Left lung (tissue), 14 donors: ENCODE measurements at places on chromosomes 16 and 17. TPM values are rescaled to one million over a fixed set of nuclear protein-coding genes. Genes with fewer than 3 reads are reported as not detected.
A peak's percentile ranks its signal among the peaks of the same experiment; 100 is the strongest.

GRCh38 chr16:4682616-4683254 lies 10.6 kb upstream of the NUDT16L1 start:
- no peak overlapping the region for H3K4me3 ChIP-seq
- H3K4me1 ChIP-seq: peaks cover 4% of the 10 kb centered on the region
- no peak overlapping the region for H3K27ac ChIP-seq
- DNase-seq: peak; percentile 90

DNA sequence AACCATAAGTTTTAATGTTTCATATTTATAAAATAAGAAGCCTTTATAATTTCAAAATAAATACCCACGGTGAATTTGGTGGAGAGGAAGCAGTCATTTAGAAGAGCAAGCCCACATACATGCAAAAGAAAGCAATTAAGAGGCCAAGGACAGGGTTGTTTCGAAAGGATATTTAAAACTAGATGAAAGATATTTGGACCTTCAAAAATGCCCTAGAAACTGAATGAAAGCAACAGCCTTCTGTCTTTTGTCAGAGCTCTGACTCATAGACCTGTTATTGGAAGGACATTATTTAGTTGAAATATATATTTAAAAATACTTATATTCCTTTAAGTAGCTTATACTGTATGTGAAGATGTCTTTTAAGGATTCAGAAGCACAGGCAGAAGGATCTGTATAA lies 8.6 kb upstream of the METTL9 start:
- H3K27ac ChIP-seq: no peak overlapping the region
- H3K4me1 ChIP-seq: no peaks in the 10 kb centered on the region
- no peak overlapping the region for H3K4me3 ChIP-seq
- no peaks in the 10 kb centered on the region for H3K36me3 ChIP-seq

DNA sequence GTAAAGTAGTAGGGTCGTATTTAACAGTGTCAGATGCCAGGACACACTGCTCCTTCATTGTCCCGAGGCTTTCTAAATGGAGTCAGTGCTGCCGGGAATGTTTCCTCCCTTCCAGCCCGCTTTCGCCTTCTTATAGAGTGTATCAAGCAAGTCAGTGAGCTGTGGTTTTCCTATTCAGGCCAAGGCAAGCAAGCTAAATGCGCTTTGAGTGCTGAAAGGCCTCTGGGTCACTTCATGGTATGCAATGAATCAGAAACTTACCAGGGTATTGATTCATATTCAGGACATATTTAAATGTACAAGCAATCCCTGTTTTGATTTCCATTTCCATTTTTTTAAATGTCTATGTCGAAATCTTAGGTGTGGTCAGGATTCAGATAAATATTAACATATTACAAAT lies 327.9 kb upstream of the SOX9 start:
- H3K4me3 ChIP-seq: no peak overlapping the region
- H3K4me1 ChIP-seq: no peaks in the 10 kb centered on the region
- H3K27ac ChIP-seq: no peak overlapping the region
- H3K27me3 ChIP-seq: no peaks in the 10 kb centered on the region

DNA sequence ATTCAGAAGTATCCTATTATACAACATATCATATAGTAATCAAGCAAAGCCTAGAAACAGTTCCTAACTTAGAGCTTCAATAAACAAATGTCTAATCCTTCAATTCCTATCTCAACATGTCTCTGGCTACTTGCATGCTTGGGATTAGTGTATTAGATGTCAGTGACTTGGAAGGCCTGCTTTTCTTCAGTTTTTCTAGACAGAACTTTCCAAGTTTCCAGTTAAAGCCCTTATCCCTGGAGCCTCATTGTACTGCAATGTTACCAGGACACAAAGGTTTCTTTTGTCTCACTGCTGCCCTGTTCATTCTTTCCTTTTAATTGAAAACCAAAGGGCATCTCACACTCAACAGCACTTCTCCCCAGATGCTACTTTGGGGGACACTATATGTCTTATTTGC lies 16.5 kb downstream of the PSME3IP1 start:
- no peak overlapping the region for H3K4me3 ChIP-seq
- DNase-seq: no peak
- H3K4me1 ChIP-seq: peaks cover 27% of the 10 kb centered on the region
- H3K27ac ChIP-seq: no peak overlapping the region
- no peaks in the 10 kb centered on the region for H3K36me3 ChIP-seq

DNA sequence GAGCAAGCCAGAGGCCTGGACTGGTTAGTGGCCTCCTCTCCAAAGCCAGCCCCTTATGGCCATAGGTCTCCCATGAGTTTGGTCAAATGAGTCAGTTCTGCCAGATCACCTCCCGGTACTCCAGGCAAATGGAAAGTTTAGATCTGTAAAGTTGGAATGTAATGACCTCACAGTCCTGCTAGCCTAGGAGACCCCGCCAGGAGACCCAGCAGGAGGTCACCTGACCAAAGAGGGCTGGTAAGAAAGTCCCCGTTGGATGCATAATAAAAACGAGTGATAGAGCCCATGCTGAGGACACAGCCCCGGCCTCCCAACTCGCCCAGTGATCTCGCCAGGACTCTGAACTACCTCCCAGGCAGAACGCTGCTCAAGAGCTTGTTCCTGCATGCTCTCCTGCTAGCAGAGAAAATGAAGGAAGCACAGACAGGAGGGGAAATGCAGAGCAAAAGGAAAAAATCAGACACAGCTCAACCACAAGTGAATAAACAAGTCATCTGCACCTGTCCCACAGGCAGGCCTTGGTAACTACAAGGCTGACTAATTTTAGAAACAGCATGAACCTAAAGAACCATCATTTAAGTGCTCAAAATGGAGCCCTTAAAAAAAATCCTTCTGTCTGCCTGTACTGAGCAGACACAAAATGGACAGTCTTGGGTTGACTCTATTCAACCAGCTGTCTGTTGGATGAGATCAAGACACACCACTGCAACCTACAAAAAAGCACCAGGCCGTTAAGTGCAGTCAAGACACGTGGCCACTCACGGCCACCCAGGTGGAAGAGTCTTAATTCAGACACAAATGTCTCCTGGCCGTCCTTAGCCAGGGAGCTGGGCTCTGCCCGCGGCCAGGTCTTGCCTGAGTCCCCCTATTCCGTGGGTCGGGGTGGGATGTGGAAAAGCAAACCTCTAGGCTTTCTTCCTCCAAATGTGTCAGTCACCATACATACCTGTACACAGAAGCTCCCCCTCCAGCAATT lies 9.2 kb downstream of the CDIP1 start:
- no peaks in the 10 kb centered on the region for H3K27me3 ChIP-seq
- no peak overlapping the region for H3K4me3 ChIP-seq
- DNase-seq: no peak
- H3K4me1 ChIP-seq: peaks cover 3% of the 10 kb centered on the region
- H3K36me3 ChIP-seq: no peaks in the 10 kb centered on the region
- H3K27ac ChIP-seq: no peak overlapping the region

DNA sequence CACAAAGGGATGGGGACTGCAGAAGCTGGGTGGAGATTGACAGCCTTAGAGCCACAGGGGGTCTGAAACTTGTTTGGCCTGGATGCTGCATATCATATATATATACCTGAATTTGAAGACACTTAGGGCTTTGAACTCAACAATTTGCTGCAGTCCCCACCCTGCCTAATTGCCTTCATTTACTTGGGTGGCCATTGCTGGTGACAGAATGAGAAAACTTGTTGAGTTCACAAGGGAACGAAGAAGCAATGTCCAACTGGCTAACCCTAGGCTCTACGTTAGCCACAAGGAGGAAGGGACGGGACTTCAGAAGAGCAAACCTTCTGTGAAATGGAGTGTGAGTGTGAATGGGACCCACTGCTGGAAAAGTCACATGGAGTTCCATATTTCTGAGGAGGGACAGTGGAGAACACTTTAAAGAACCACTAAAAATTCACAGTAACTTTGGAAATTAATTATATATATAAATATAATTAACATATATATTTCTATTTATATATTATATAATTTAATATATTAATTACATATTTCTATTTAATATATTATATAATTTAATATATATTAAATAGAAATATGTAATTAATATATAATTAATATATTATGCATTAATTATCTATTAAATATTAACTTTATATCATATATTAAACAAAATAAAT lies 215.3 kb upstream of the SOX9 start:
- H3K27me3 ChIP-seq: no peaks in the 10 kb centered on the region
- H3K36me3 ChIP-seq: no peaks in the 10 kb centered on the region
- no peak for DNase-seq
- H3K27ac ChIP-seq: no peak overlapping the region

DNA sequence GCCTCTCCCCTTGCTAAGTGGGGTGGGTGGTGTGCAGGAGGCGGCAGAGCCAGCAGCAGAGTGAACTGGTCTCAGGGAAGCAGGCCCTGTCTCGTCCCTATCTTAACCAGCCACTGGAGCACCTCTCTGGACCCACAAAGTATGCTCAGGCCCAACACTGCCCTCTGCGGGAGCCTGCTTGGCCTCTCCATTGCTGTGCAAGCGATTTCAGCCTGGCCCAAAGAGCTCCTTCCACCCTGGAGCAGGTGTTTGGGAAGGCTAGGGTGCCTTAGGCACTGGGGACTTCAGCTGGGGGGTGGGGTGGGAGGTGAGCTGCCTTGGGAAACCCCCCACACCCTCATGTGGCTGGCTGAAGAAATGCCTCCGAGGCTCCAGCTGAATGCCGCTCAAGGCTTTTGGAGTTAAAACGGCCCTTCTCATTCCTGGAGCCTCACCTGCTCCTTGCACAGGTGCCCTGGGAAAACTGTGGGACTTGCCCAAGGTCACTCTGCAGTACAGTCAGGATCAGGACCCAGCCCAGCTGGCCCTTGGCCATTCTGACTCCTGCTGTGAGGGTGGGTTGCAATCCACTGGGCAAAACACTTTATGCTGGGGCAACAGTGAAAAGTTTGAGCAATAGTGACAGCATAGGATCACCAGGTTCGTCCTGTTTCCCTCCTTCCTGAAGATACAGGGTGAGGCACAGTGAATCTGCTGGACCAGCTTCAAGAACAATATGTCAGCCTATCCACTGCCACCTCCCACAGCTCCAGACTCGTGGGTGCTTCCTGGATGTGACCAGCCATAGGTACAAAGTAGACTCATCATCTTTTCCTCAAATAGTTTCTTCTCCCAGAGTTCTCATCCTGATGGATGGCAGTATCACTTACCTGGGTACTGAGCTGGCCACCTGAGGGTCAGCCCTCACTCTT lies 5.9 kb upstream of the UBE2O start:
- H3K4me1 ChIP-seq: no peaks in the 10 kb centered on the region
- no peak overlapping the region for H3K27ac ChIP-seq
- no peaks in the 10 kb centered on the region for H3K36me3 ChIP-seq
- H3K27me3 ChIP-seq: no peaks in the 10 kb centered on the region
- H3K4me3 ChIP-seq: no peak overlapping the region
- no peak for DNase-seq

- no peaks in the 10 kb centered on the region for H3K36me3 ChIP-seq
- no peak for DNase-seq
- peaks cover 18% of the 10 kb centered on the region for H3K4me1 ChIP-seq
- peak overlapping the region; percentile 75 for H3K27ac ChIP-seq
- H3K27me3 ChIP-seq: no peaks in the 10 kb centered on the region
- H3K4me3 ChIP-seq: no peak overlapping the region
Measured at GRCh38 chr17:44795421-44795820, 34.7 kb downstream of the GJC1 start.

DNA sequence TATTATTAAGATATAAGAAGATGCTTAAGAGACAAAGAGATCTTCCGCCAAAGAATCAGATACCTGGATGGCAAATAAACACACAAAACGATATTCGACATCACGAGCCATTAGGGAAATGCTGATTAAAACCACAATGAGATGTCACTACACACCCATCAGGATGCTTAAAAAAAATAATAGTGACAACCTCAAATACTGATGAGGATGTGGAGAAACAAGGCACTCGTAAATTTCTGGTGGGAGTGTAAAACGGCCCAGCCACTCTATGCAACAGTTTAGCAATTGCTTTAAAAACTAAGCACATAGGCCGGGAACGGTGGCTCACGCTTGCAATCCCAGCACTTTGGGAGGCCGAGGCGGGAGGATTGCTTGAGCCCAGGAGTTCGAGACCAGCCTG lies 39.4 kb downstream of the TBC1D16 start:
- peaks cover 25% of the 10 kb centered on the region for H3K4me1 ChIP-seq
- H3K27me3 ChIP-seq: no peaks in the 10 kb centered on the region
- no peaks in the 10 kb centered on the region for H3K36me3 ChIP-seq
- H3K4me3 ChIP-seq: no peak overlapping the region
- no peak for DNase-seq

- H3K4me1 ChIP-seq: no peaks in the 10 kb centered on the region
- no peak overlapping the region for H3K27ac ChIP-seq
- DNase-seq: no peak
- H3K27me3 ChIP-seq: no peaks in the 10 kb centered on the region
- no peak overlapping the region for H3K4me3 ChIP-seq
Measured at GRCh38 chr16:74024953-74025352, 271.7 kb upstream of the PSMD7 start.

DNA sequence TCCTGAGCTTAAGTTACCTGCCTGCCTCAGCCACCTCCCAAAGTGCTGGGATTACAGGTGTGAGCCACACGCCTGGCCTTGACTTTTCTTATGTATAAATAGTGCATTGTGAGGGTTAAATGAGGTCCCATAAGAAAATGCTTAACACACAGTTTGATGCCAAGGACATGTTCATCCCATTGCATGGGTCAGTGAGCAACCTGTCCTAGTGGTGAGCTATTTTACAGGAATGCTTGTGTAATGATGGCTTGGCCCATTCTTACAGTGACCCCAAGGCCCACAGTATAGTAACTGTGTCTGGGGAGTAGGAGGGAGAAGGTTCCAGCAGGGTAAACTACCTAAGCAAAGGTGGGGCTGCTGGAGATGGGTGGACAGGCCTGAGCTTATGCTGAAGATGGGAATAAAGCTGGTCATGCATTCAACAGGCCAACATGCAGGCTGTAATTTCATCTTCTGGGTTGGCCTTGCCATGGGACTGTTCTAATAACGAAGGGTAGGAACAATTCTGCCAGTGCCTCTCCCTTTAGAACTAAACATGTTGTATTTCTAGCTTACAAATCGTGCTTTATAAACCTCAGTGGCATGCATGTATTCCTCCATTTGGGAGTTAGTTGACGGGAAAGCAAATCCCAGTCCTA lies 6.2 kb downstream of the ACSF2 start:
- no peak overlapping the region for H3K27ac ChIP-seq
- H3K4me1 ChIP-seq: no peaks in the 10 kb centered on the region
- H3K36me3 ChIP-seq: peaks cover 8% of the 10 kb centered on the region
- H3K27me3 ChIP-seq: no peaks in the 10 kb centered on the region

- H3K4me1 ChIP-seq: peaks cover 16% of the 10 kb centered on the region
- H3K27ac ChIP-seq: no peak overlapping the region
- H3K36me3 ChIP-seq: no peaks in the 10 kb centered on the region
- H3K4me3 ChIP-seq: no peak overlapping the region
Measured at GRCh38 chr17:77346765-77347164, 206.0 kb downstream of the SEC14L1 start.

GRCh38 chr16:74226338-74226954 lies 70.2 kb upstream of the PSMD7 start:
- H3K4me3 ChIP-seq: no peak overlapping the region
- no peak overlapping the region for H3K27ac ChIP-seq
- H3K4me1 ChIP-seq: no peaks in the 10 kb centered on the region
- H3K36me3 ChIP-seq: no peaks in the 10 kb centered on the region
- no peak for DNase-seq

- no peaks in the 10 kb centered on the region for H3K36me3 ChIP-seq
- peaks cover 28% of the 10 kb centered on the region for H3K4me1 ChIP-seq
- peak overlapping the region; percentile 71 for H3K27ac ChIP-seq
Measured at GRCh38 chr17:6551356-6551755, 5.0 kb downstream of the PITPNM3 start.

The PLEKHG4 gene
- total RNA-seq: 28.5 TPM

The SLC5A10 gene
- not detected for total RNA-seq

The CPNE7 gene
- total RNA-seq: 1.3 TPM

The IRF8 gene
- 33.6 TPM for total RNA-seq

The GPS1 gene
- total RNA-seq: 101 TPM

The HS3ST4 gene
- total RNA-seq: not detected

The TMEM208 gene
- total RNA-seq: 43.8 TPM

The NKD1 gene
- 23.0 TPM for total RNA-seq
